Right cardiac atrium (tissue), 5 donors: ENCODE measurements at places on chromosomes 2 and 18.

DNA sequence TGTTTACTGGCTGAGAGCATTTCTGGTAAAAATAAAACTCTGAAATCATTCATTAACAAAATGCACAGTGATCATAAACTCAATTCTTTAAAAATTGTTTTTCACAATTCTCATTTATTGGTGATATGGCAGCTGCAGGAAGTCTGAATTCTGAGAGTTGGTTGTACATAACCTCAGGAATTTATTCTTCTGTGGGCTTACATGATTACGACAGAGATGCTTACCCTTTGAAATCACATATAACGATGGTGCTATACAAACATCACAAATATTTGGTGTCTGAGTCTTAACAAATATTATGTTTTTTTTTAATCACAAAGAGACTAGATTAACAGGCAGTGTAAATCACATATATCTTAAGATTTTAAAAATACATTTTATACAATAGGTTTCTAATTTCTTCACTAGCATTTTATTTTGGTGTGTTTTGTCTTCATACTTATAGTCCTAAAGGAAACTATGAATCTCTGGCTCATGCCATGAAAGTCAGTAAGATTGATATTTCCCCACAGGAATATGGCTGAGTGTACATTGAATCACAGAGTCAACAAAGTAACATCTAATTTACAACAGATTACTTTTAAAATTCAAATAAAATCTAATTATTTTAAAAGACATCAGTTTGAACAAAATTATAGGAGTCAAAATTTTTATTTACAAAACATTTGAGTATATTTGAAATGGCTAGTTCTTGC, 318.8 kb upstream of the THUMPD2 start:
- no peak for DNase-seq

GRCh38 chr2:59745085-59745484, 808.4 kb downstream of the BCL11A start:
- no peak for DNase-seq

GRCh38 chr18:46452820-46453219, 204.2 kb downstream of the LOXHD1 start:
- no peak for DNase-seq

DNA sequence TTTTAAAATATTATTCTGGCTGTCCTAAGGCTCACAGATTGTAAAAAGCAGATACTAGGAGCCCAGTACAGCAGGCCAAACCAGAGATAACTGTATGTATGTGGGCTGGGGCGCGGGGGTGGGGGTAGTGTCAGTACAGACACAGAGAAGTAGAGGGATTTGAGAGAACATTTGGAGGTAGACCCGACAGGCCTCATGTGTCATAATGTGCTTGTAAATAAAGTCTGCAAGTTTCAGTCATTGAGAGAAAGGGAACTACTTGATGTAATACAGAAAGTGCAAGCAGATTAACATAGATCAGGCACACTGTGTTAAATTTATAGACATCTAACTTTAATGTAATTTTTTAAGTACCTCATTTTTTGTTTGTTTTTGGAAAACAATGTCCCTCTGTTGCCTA, 7.4 kb upstream of the POLI start:
- DNase-seq = no peak

DNA sequence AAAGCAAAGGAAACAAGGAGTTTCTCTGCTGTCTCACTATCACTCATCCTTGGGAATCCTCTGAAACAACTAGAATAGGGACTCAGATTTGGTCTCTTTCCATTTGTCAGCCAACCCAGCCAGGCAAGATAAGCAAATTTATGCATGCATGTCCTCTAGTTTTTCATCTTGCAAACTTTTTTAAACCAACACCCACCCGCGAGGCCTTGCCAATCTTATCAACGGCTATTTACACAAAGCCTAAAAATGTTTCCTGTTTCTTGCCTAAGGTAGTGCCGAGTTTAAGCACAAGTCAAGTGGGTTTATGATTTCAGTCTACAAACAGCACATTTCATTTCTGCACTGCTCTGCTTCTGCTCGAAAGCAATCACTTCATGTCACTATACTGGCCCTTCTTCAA, 240.9 kb downstream of the STK39 start:
- no peak for DNase-seq
